ENCODE measurements at places on chromosomes 4 and X.

- H3K27ac ChIP-seq: no peak overlapping the region
- DNase-seq: no peak
- no peaks in the 10 kb centered on the region for H3K4me1 ChIP-seq
- no peak overlapping the region for H3K4me3 ChIP-seq
- no peaks in the 10 kb centered on the region for H3K36me3 ChIP-seq
These were observed 531.8 kb downstream of the GLUD2 start for GRCh38 chrX:121579016-121579760.

- no peaks in the 10 kb centered on the region for H3K27me3 ChIP-seq
- H3K27ac ChIP-seq: no peak overlapping the region
- no peak overlapping the region for H3K4me3 ChIP-seq
- H3K4me1 ChIP-seq: peaks cover 75% of the 10 kb centered on the region
- H3K36me3 ChIP-seq: peaks cover 10% of the 10 kb centered on the region
These were observed 38.9 kb downstream of the GPRIN3 start for GRCh38 chr4:89268679-89269078.

DNA sequence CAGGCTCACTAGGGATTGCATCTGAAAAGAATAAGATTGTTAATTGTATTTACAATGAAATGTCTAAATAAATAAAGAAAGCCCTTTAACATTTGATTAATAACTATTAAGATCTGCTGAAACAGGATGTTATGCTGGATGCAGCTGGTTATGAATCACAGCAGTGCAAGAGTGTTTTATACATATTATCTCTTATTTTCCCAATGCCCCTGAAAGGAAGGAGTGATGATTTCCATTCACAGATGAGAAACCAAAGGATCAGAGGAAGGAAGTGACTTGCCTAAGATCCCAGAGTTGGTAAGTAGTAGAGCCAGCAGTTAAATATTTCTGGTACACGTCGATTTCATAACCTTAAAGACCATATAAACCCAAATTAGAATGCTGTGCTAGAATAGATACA, 76.3 kb upstream of the ARHGAP36 start:
- DNase-seq: no peak
- H3K36me3 ChIP-seq: no peaks in the 10 kb centered on the region
- no peaks in the 10 kb centered on the region for H3K27me3 ChIP-seq
- H3K27ac ChIP-seq: no peak overlapping the region

DNA sequence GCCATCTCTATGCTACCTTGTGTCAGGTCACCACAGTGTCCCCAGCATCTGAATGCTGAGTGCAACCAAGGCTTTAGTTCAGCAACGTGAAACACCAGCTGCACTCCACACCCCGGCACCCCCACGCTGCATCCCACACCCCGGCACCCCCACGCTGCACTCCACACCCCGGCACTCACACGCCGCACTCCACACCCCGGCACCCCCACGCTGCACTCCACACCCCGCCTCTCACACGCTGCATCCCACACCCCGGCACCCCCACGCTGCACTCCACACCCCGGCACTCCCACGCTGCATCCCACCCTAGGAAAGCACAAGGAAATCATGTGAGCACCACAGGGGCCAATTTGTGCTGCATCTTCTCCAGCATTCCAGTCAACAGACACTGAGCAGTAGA, 199.8 kb upstream of the FRG1 start:
- H3K4me1 ChIP-seq: no peaks in the 10 kb centered on the region
- no peak overlapping the region for H3K4me3 ChIP-seq
- no peaks in the 10 kb centered on the region for H3K27me3 ChIP-seq
- no peaks in the 10 kb centered on the region for H3K36me3 ChIP-seq
- DNase-seq: no peak

DNA sequence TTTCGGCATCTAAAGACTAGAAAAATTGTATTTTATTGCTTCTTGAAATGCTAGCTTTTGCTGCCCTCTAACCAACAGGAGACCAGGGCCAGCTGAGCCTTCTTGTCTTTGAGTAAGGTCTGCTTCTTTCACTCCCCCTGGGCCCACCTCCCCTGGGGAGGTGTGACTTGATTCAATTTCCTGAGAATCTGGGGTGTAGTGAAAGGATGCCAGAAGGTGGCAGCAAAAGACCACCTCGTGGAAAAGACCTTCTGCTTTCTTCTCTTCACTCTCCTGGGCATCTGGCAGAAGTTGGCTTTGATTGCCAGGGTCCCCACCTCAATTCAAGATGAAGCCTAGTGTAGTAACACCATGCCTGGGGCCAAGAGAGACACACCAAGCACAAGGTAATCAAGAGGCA, 96.5 kb upstream of the MAOA start:
- H3K27me3 ChIP-seq: no peaks in the 10 kb centered on the region
- H3K36me3 ChIP-seq: no peaks in the 10 kb centered on the region
- H3K4me1 ChIP-seq: no peaks in the 10 kb centered on the region
- no peak for DNase-seq

DNA sequence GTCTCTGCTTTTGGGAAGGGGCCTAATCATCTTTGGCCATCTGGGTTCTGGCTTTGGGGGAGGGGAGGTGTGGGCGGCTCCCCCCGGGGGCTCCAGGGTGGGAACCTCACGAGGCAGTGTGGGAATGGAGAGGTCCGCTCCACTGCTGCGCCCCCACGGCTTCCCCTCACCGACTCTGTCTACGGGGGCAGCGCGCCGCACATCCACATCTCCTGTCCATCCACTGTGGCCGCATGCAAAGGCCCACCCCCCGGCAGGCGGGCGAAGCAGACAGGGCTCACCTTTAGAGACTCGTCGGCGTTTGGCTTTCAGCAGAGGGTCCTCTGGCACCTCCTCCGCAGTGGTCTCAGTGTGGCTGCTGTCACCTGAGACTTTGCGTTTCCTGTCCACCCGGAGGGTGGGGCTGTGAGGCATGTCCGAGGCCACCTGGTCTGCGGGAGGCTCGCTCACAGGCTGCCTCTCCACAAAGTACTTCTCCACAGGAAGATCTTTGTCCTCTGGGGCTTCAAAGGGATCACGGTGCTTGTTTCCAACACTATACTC, 33.6 kb downstream of the BCOR start:
- H3K27ac ChIP-seq: peak overlapping the region; percentile 81
- DNase-seq: no peak
- no peak overlapping the region for H3K4me3 ChIP-seq
- H3K4me1 ChIP-seq: peaks cover 33% of the 10 kb centered on the region
- no peaks in the 10 kb centered on the region for H3K27me3 ChIP-seq

- H3K27me3 ChIP-seq: no peaks in the 10 kb centered on the region
- H3K27ac ChIP-seq: no peak overlapping the region
- no peak for DNase-seq
- H3K4me3 ChIP-seq: no peak overlapping the region
- H3K36me3 ChIP-seq: peaks cover 29% of the 10 kb centered on the region
- peaks cover 8% of the 10 kb centered on the region for H3K4me1 ChIP-seq
These were observed 22.5 kb downstream of the LETM1 start for GRCh38 chr4:1833307-1834046.

- peaks cover 9% of the 10 kb centered on the region for H3K36me3 ChIP-seq
- no peaks in the 10 kb centered on the region for H3K27me3 ChIP-seq
- no peak overlapping the region for H3K27ac ChIP-seq
- peaks cover 9% of the 10 kb centered on the region for H3K4me1 ChIP-seq
These were observed 111.5 kb downstream of the GNL3L start for GRCh38 chrX:54641530-54641929.

GRCh38 chr4:152424977-152425376, 110.9 kb downstream of the FBXW7 start:
- H3K4me1 ChIP-seq: peaks cover 44% of the 10 kb centered on the region
- H3K27me3 ChIP-seq: no peaks in the 10 kb centered on the region
- peak overlapping the region; percentile 36 for H3K27ac ChIP-seq
- peaks cover 6% of the 10 kb centered on the region for H3K36me3 ChIP-seq
- no peak for DNase-seq
- H3K4me3 ChIP-seq: no peak overlapping the region

DNA sequence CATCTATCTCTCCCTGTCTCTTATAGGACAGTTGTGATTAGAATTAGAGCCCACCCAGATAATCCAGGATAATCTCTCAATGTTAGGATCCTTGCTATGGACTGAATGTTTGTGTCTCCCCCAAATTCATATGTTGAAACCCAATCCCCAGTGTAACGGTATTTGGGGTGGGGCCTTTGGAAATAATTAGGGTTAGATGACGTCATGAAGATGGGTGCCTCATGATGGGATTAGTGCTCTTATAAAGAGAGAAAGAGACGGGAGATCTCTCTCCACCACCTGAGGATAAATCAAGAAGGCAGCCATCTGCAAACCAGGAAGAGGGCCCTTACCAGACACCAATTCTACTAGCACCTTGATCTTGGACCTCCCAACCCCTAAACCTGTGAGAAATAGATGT, 33.7 kb upstream of the SHISA3 start:
- H3K4me3 ChIP-seq: no peak overlapping the region
- H3K4me1 ChIP-seq: no peaks in the 10 kb centered on the region
- peaks cover 48% of the 10 kb centered on the region for H3K27me3 ChIP-seq
- H3K36me3 ChIP-seq: no peaks in the 10 kb centered on the region

DNA sequence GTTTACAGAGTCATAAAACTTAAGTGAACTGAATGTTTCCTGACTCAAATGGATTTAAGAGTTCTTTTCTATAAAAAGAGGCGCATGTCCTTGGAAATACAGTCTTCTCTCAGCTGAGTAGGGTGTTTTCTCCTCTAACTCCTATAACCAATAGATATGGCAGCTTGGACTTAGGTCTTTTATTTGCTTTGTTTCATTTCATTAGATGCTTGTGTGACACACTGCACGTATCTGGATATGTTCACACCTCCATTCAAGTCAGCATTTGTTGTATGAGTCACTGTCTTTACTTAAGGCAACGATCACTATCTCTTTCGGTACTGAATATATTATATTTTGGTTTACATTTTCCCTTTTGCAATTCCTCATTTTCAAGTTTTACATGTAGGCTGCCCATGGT, 136.6 kb downstream of the ARSF start:
- H3K27me3 ChIP-seq: no peaks in the 10 kb centered on the region
- DNase-seq: no peak

DNA sequence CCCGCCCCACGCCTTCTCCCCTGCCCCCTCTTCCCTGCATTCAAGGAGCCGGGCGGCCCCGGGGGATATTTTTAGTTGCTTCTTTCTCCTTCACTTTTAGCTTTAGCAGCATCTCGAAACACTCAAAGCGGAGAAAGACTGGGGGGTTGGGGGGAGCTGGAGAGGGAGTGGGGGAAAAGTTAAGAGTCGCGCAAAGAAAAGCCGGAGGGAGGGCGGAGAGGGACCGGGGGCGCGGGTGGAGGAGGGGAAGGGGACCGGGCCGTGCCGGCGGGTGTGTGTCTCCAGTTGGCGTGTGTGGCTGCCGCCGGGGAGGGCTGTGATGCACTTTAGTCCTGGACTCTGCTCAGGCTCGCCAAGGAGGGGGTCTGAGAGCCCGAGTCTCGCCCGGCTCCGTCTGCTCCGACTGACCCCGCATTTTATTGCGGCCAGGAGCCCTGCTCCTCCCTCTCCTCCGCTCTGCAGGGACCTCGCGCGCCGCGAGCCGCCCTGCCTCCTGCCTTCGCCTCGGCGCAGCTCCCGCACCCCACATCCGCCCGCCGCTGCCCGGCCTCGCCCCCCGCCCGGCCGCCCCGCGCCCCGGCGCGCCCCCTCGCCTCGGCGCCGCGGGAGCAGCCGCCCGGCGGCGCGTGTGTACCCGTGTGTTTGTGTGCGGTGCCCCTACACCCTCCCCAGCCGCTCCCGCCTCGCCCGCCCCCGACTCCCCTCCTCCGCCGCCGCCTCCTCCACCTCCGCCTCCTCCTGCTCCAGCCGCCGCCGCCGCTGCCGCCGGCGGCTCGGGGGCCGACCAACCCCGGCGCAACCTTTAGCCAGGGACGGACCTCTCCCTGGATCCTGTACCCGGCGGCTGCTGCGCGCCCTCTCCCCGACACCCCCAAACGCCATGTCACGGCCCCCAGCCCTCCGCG, 1.4 kb downstream of the ZNF827 start:
- peaks cover 47% of the 10 kb centered on the region for H3K4me1 ChIP-seq
- peaks cover 24% of the 10 kb centered on the region for H3K36me3 ChIP-seq
- peak; percentile 22 for DNase-seq
- H3K27ac ChIP-seq: peak overlapping the region; percentile 95
- H3K27me3 ChIP-seq: no peaks in the 10 kb centered on the region

DNA sequence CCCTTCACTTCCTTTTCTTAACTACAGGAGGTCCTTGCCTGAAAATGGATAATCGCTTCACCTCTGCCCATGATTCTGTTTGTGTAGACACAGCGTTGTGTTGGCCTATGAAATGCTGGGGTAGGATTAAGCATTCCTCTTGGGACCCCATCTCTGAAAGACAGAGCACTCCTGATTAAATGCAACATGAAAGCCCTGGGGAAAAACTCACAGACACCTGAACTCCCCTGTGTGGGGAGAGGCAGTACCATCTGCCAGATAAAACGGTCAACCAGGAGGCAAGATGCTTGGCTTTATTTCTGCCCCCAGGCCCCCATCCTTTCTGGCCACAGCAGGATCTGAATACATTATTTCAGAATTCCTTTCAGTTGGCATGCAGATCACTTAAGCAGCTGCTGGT, 1.9 kb downstream of the LGI2 start:
- H3K4me1 ChIP-seq: no peaks in the 10 kb centered on the region
- no peak for DNase-seq
- peaks cover 91% of the 10 kb centered on the region for H3K27me3 ChIP-seq
- no peak overlapping the region for H3K27ac ChIP-seq
- H3K4me3 ChIP-seq: no peak overlapping the region

DNA sequence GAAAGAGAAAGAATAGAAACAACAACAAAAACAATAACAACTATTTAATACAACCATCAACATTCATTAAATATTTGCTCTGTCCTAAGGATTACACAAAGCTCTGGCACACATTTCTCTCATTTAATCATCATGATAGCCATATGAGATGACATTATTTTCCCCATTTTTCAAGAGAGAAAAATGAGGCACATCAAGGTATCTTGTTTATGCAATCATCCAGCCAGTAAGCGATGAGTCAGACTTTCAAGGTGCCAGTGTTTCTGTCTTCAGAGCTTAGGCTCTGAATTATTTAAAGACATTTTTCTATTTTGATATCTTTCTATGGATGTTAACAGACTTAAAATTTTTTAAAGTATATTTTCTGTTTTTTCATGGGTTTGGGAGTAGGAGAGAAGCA, 541.8 kb upstream of the SMIM31 start:
- no peak for DNase-seq
- no peaks in the 10 kb centered on the region for H3K36me3 ChIP-seq
- no peak overlapping the region for H3K27ac ChIP-seq
- H3K4me3 ChIP-seq: no peak overlapping the region
- no peaks in the 10 kb centered on the region for H3K4me1 ChIP-seq

- no peak overlapping the region for H3K4me3 ChIP-seq
- H3K36me3 ChIP-seq: no peaks in the 10 kb centered on the region
- no peak overlapping the region for H3K27ac ChIP-seq
- no peaks in the 10 kb centered on the region for H3K27me3 ChIP-seq
- DNase-seq: no peak
These were observed 482.4 kb downstream of the NAF1 start for GRCh38 chr4:162684371-162684700.

DNA sequence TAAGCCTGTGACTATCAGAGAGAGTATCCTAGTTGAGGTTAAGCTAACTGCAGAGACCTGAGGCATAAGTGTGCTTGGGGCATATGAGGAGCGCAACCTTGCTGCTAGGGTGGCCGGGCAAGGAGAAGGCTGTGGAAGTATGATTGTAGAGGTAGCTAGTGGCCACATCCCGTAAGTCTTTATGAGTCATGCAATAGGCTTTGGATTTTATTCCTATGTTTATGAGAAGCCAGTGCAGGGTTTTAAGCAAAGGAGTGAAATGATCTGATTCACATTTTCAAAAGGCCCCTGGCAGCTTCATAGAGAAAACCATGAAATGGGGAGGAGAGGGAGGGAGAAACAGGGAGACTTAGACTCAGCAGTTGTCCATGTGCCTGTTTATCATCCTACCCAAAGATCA, 92.1 kb upstream of the WDFY3 start:
- no peak for DNase-seq
- H3K27me3 ChIP-seq: no peaks in the 10 kb centered on the region
- H3K4me1 ChIP-seq: no peaks in the 10 kb centered on the region
- H3K36me3 ChIP-seq: no peaks in the 10 kb centered on the region
- no peak overlapping the region for H3K4me3 ChIP-seq
